ENCODE measurements at places on chromosomes 3 and 15. TPM values are rescaled to one million over a fixed set of nuclear protein-coding genes. Genes with fewer than 3 reads are reported as not detected.

DNA sequence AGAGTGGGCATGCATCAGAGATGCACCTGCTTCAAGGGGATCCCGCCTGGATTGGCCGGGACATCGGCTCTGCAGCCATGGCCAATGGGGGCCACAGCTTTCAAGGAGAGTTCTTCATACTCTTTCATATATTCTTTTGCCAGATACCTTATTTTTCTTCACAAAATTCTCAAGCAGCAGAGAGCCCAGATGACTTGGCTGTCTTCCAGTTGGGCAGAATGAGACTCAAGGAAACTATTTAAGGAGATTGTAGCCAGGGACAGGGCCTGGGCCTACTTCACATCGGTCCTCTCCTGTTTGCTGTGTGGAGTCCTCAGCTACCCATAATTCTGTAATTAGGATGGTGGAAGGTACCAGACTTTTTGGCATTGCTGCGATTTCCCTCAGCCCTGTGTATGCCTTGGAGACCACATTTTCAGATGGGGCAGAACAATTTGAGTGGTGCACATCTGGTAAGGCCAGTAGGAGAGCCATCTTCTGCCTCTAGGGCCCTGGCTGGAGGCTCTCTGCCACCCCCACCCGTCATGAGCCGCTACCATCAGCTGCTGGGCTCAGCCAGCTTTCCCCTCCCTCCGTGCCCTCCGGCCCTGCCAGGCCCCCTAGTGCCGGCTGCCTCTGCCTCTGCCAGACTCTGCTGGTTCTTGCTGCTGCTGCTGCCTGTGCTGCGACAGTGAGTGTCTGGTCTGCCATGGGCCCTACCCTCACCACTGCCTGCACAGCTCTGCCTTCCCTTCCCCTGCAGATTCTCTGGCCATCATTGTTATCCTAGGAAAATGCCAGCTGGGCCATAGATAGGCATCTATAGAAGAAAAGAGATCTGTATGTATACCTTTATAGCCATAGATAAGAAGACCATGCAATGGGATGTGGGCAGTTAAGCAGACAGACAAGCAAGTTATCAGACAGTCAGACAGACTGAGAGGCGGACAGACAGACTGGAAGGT, 6.7 kb downstream of the PLIN1 start:
- no peak for DNase-seq

GRCh38 chr3:187484547-187485295, 116.5 kb downstream of the RTP4 start:
- DNase-seq = no peak

The ATP2B2 gene
- polyA plus RNA-seq = 0.36 TPM

GRCh38 chr15:45434078-45434567, 55.8 kb upstream of the GATM start:
- no peak for DNase-seq

DNA sequence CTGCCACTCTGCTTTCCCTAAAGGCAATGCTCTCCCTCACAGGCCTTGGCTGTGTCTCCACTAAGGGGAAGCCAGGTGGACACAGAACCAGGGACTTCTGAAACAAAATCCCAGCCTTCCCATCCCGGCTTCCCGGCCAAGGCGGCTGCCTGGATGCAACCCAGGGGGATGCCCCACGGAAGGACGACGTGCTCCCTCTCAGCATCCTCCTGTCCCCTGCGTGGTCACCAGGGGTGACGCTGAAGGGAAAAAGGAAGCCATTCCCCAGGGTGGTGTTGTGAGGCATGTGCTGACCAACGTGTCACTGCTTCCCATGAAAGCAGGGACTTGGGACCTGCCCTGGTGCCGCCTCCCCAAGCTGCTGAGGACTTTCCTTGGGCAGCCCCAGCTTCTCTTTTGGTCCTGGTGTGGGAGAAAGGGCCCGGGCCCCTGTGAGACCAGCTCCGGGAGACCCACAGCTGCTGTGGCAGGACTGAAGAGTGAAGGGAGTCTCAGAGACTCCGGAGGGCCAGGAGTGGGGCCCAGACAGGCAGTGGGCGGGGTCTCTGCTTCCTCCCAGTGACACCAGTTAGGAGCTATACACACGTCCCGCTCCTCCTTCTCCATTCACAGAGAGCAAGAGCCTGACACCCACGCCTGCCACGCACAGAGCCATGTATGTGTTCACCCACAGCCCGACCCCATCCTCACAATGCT, 139.2 kb downstream of the NUP210 start:
- DNase-seq = peak; percentile 77

The SMC4 gene
- polyA plus RNA-seq = 10.9 TPM

The IGF2BP2 gene
- 7.7 TPM for polyA plus RNA-seq

The GBE1 gene
- 38.2 TPM for polyA plus RNA-seq

DNA sequence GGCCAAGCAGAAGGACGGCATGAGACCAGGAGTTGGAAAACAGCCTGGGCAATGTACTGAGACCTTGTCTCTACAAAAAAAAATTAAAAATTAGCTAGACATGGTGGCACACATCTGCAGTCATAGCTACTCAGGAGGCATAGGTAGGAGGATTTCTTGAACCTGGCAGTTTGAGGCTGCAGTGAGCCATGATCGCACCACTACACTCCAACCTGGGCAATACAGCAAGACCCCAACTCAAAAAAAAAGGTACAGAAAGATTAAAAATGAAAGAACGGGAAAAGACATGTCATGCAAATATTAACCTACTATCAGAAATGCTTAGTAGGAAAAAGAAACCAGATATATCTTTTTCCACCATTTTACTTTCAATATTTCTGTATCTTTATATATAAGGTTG, 99.6 kb upstream of the ATP11B start:
- DNase-seq = no peak

DNA sequence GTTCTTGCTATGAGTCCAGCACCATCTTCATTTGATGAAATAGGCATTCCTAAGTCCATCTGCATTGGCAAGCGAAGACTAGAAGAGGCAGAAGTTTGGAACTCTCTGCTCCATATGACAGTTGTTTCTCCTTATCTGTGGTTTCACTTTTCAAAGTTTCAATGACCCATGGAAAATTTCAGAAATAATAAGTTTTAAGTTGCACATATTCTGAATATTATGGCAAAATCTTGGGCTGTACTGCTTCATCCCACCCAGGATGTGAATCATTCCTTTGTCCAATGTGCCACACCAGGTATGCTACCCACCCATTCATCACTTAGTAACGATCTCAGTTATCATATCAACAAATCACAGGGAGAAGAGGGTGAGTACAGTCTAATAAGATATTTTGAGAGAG, 647.9 kb downstream of the GRM7 start:
- DNase-seq = no peak
